ENCODE measurements at places on chromosomes 6 and 20.
A peak's percentile ranks its signal among the peaks of the same experiment; 100 is the strongest.

GRCh38 chr6:150528648-150529285 lies 70.9 kb upstream of the PLEKHG1 start:
- peak; percentile 33 for DNase-seq

DNA sequence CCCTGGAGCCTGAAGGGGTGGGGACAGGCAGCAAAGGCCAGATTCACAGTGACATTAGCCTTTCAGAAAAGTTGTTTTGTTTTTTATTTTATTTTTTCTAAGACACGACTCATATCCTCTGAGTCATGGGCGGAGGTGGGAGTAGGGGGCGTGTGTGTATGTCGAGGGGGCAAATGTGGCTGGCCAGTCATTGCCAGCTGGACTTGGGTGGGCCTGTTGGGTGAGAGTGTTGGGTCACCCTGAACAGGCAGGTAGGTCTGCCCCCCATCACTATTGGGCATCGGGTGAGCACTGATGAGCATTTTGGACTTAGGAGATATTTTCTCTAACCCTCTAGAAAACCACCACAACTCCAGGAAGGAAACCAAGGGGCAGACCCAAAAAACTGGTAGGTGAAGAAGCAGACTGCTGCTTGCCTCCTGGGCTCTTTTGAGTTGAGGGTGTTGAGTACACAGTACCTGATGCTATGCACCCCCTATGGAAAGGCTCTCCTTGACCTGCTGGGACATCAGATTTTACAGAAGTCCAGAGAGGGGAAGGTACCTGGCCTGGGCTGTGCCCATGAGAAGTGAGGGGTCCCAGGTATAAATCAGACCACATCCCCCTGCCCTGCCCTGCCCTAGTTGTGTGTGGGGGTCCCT lies 5.6 kb downstream of the SMIM29 start:
- no peak for DNase-seq

GRCh38 chr20:8782804-8783203 lies 286.1 kb upstream of the PLCB4 start:
- DNase-seq = no peak

GRCh38 chr6:134809130-134809529 lies 140.8 kb downstream of the ALDH8A1 start:
- no peak for DNase-seq

- DNase-seq = no peak
These were observed 50.1 kb downstream of the CTCFL start for GRCh38 chr20:57474816-57475215.
